ENCODE measurements at places on chromosomes 11 and 22.

DNA sequence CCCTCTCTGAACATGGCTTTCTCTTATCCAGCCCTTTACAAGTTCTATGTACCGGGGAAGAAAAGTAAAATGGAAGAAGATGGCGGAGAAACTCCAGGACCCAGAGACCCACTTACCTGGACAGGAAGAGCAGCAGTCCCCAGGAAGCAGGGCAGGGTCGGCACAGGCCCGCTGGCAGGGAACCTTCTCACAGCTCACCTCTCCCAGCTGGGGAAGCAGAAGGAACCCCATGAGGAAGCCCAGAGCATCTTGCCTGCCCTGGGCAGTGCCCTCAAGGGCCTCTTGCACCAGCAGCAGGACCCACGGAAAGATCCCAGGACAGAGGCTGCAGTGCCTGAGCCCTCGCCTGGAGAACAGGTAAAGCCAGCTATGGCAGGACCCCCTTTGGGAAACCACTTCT lies 23.4 kb downstream of the PGA5 start:
- no peak for DNase-seq

GRCh38 chr11:72684236-72684912 lies 10.2 kb upstream of the PDE2A start:
- no peak for DNase-seq

- no peak for DNase-seq
Observed at GRCh38 chr11:115322553-115323203, 181.5 kb downstream of the CADM1 start.

DNA sequence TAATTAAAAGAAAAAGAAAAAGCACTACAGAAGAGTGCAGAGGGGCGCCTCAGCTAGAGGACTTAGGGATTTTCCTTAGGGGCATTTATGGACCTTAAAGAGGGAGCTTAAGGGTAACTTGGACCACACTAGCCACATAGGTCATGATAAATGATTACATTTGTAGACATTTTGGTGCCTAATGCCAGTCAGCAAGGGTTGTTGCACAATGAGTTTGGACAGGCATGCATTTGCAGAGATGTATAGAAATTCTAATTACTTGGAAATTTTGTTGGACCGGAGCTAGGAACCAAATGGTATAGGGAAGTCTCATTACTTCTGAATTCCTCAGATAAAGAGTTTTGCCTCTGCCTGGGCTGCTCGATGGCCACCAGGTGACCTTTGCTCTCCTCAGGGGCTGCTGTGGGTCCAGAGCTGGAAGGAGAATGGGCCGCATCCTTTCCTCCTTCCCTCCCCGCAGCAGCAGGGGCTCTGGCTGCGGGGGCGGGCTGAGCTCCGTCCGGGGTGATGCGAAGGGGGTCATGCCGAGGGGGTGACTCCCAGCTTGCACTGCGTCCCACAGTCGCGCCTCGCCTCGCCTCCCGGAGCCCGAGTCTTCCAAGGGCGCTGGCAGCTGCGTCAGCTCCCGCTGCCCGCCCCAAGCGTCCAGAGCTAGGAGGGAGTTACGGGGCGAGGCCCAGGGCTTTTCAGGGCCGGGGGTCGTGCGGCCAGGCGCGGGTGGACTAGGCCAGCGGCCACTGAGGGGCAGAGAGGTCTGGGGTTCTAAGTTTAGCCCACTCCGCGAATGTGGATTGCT lies 20.3 kb upstream of the MALAT1 start:
- no peak for DNase-seq

GRCh38 chr11:8021920-8022319 lies 34.8 kb downstream of the EIF3F start:
- DNase-seq: no peak

- DNase-seq: peak; percentile 61
Observed at GRCh38 chr22:42907404-42908373, 50.6 kb upstream of the ARFGAP3 start.

DNA sequence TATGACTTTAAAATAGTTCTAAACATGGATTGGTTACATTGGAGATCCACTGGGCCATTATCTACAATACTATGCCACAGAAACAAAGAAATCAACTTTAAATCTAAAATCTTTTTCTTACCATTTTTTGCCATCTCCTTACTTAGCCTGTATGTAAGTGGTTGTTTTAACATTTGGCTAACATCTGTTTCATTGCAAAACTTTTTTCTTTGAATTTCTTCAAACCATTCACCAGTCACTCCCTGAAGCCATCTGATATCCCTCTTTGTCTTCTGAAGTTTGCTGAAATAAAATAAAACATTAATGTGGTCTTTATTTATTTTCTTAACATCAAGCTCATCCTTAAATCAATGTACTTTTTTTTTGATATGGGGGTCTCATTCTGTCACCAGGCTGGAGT lies 43.3 kb upstream of the POGLUT3 start:
- DNase-seq: no peak

GRCh38 chr22:28394513-28395110 lies 285.0 kb downstream of the TTC28 start:
- no peak for DNase-seq

DNA sequence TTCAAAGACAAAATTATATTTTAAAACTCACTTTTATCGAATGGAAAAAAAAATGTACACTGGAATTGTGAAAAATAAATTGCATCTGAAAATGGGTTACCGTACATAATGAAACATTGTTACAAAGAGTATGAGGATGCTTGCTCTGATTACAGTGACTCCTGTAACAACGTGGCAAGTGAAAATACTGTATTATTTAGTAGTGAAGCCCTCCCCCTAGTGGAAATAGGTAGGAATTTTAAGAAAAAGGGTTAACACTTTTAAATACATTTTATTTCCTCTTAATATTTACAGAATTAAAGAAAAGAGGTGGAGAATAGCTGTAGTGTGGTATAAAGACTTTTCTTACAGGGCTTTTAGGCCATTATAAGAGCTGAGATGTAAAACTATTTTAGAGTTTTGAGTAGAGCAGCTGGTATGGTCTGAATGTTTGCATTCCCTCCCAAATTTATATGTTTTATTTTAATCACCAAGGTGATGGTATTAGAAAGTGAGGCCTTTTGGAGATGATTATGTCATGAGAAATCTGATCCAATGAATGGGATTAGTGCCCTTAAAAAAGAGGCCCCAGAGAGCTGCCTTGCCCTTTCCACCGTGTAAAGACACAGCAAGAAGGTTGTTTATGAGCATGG lies 25.2 kb downstream of the FAM76B start:
- peak; percentile 55 for DNase-seq

DNA sequence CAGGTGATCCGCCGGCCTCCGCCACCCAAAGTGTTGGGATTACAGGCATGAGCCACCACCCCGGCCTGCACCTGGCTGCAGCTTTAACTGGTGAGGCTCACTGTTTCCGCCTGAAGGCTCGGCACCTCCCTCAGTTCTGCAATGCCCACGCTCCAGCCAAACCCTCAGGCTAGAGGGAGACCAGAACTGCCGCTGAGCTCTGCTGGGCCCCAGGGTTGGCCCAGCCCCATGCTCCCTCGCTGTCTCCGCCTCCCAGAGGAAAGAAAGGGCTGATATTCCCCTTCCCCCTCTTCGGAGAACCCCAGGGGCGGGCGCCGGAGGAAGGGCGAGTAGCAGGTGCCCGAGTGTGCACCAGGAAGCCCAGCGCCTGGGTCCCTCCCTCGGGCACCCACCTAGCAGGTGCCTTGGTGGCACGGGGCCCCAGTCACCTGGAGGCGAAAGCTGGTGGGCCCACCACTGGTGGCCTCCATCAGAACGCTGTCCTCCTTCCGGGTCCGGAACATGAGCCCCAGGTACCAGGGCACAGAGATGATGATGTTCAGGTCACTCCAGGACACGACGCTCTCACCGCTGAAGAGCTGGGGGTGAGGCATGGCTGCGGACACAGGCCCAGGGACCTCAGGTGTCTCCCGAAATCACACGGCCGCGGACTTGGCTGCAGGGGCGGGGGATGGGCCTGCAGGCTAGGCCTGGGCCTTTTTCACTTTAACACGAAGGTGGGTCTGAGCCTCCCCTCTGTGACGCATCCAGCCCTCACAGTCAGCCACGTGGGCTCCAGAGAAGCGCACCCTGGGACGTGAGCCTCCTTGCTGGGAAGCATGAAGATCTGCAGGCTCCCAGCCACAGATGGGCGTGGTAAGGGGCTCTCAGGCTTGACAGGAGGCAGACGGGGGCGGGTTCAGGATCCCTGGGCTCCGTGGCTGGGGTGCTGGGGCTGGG lies 73.3 kb downstream of the TRMU start:
- DNase-seq: no peak

- no peak for DNase-seq
Observed at GRCh38 chr11:82038154-82038553, 695.5 kb downstream of the FAM181B start.

- no peak for DNase-seq
Observed at GRCh38 chr11:72685560-72686480, 11.6 kb upstream of the PDE2A start.

- DNase-seq: no peak
Observed at GRCh38 chr11:35313066-35313759, 106.1 kb downstream of the SLC1A2 start.

DNA sequence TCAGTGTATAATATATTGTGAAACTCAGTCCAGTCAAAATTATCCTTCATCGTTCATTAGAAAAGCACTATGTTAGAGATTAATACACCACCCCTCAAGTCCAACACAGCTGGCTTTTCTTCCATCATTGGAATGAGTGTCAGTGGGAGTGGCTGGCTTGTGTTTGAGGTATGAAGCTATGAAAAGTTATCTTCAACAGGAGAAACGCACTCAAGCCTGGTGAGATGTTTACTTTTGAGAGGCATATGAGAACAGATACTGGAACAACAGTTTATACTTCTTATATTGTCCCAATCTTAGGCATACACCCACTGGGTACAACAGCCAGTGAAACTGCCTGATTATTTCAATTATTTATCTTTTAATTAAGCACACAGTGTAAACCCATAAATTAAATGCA lies 34.3 kb downstream of the PLEKHB1 start:
- no peak for DNase-seq

GRCh38 chr11:86035164-86035563 lies 33.7 kb downstream of the PICALM start:
- no peak for DNase-seq

DNA sequence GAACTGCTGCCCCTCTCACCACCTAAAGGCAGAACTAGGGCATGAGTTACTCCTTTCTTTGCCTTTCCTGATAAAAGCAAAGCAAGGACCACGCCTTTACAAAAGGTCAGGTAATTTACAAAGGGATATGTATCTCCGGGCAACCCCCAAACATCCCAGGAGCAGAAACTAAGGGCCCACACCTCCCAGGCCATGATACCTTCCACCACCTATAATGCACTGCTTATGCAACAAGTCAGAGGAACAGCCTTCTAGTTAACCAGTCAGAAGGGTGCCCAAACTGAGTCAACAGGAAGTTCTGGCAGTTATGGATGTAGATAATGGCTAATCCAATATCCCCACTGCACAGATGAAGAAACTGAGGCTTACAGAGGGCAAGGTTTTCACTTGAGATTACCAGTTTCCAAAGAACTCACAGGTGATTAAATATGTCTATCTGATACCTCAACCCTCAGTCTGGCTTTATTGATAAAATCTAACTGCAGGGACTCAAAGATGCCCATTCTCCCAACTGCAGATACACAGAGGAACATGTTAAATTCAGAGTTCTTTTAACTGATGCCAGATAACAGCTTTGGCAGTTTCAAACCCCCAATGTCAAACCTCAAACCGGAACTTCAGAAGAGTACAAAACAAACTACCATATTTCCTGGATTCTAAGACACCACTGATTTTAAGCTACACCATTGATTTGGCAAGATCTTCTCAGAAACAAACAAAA lies 16.8 kb upstream of the CASTOR1 start:
- DNase-seq: no peak

DNA sequence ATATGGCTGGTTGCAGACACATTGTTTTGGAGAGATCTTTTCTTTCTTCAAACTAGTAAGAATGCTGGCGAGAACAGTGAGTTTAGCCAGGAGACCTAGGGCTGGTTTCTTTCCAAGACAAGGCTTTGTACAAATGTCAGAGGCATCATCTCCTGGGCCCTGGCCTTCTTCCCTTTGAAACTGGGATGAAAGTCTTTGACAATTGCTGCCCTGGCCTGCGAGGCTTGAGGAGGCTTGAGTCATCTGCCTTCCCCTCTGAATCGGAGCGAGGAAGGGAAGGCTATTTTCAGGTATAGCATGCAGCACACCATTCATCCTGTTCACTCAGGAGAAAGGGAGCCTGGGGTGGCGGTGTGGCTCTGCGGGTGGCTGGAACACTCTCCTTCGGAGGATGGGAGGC lies 21.5 kb upstream of the PARVG start:
- DNase-seq: no peak

- peak; percentile 45 for DNase-seq
Observed at GRCh38 chr22:28983190-28983589, 78.4 kb downstream of the C22orf31 start.

DNA sequence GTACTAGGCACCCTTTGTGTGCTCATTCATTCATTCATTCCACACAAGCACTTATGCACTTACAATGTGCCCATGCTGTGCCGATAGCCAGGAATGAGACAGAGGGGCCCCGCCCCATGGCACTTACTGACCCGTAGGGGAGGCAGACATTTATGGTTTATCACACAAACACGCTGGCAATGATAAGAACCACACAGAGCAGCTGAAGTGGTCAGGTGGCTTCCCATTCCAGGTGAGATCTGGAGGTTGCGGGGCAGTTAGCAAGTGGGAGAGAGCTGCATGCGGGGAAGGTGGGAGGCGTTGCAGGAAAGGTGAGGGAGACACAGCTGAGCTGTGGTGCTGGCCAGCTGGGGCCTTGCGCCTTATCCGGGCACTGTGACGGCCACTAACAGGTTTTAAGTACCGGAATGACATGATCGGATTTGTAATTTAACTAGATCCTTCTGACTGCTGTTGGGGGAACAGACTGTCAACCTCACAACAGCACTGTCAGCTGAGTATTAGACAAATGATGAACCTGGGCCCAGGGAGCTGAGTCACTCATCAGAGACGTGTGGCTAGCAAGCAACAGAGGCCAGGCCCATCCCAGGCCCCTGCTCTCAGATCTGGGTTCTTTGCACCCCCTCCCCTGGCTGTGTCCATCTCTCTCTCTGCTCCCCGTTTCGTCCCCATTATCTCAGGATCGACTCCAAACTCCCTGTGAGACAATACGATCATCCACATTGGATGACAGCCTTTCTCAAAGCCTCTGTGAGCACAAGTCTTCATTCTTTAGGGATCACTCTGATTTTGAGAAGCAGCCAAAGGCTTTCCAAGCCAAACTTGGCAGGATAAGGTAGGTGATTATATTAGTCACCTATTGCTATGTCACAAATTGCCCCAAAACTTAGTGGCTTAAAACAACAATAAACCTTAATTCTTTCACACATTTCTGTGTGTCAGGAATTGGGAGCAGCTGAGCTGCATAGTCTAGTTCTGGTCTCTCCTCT lies 28.4 kb downstream of the RASD2 start:
- DNase-seq: no peak
